A549 (cell line): ENCODE measurements at places on chromosomes 5 and 9.

GRCh38 chr5:72294473-72294872 lies 25.6 kb downstream of the MRPS27 start:
- no peak for DNase-seq

DNA sequence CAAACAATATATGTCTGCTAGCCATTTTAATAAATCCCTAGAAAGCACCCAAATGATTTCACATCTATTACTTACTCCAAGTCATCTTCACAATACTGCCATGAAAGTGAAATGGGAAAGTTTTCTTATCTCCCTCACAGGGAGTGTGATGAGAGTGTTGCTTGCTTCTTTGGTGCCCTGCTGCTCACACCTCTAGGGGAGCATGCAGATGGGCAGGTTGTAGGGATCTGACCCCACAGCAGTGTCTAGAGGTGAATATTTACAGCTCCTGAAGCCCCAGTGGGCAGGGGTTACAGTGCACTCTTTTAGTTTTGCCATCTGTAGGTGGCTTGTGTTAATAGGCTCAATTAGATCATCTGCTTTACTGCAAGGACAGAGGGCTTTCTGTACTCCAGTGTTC lies 173.2 kb downstream of the GABRG2 start:
- no peak for DNase-seq

- no peak for DNase-seq
These were observed 1.0 kb downstream of the FAM221B start for GRCh38 chr9:35827486-35827885.

GRCh38 chr9:132942541-132943182 lies 1.8 kb downstream of the TSC1 start:
- DNase-seq = no peak

- no peak for DNase-seq
These were observed 18.4 kb upstream of the ERCC6L2 start for GRCh38 chr9:95857124-95857523.

GRCh38 chr9:93112864-93113389 lies 16.9 kb downstream of the CARD19 start:
- no peak for DNase-seq

- DNase-seq = no peak
These were observed 61.2 kb upstream of the TAF11L2 start for GRCh38 chr5:17436761-17437221.

DNA sequence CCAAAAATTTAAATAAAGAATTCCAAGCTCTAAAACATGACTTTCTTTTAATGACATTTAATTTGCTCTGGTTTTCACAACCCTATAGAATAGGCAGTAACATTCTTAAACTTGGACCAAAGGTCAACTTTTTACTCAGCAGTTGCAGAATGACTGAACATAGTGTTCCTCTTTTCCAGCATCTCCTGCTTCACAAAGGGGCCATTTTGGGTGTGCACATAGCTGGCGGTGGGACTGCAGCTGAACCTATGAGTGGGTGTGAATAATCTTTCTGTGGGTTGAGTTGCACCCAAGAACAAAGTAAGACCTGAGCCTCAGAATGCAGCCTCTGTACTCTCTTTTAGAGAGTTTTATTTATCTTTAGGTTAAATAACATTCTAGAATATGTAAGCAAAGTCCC lies 96.9 kb upstream of the HAPLN1 start:
- DNase-seq = no peak

DNA sequence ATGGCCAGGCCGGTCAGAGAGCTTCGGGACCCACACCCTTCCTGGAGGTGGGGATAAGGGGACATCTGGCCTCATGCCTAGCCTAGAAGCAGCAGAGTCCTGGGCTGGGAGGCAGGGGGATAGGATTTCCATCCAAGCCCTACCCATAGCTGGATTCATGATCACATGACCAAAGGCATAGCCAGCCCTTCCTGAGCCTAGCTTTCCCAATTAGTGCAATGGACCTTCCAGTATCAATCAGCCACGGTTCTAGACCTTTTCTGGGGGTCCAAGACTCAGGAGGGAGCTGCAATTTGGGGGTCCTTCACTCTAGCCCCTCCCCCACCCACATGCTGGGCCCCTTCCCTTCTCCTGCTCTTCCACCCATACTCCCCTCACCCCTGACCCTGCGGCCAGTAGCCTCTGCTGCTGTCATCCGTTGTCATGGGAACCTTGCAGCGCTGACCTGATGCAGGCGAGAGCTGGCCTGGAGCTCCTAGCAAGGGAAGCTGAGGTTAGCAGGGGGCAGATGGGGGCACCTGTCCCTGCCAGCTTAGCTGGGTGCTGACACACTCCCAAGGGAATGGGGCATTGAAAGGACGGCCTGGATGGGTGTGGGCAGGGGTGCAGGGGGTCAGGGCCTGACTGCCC lies 44.6 kb downstream of the CXXC5 start:
- DNase-seq = no peak

GRCh38 chr9:92860867-92861266 lies 17.0 kb downstream of the ZNF484 start:
- DNase-seq = no peak

GRCh38 chr5:83179966-83180365 lies 102.6 kb downstream of the XRCC4 start:
- DNase-seq = no peak

DNA sequence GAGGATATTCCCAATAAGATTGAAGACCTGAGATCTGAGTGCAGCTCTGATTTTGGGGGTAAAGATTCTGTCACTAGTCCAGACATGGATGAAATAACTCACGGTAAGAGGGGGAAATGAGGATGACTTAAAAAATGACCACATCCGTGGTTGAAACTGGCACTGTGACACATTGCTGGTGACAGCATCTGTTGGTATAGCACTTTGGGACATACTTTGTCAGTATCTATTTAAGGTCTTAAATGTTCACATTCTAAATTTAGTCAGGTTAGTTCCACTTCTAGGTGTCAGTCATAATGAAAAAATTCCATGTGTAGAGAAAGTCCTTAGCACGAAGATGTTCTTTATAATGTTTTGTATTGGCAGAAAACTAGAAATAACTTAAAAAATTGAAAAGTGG lies 70.9 kb downstream of the GAPVD1 start:
- no peak for DNase-seq

- no peak for DNase-seq
These were observed 97.9 kb upstream of the MPDZ start for GRCh38 chr9:13377171-13377925.

DNA sequence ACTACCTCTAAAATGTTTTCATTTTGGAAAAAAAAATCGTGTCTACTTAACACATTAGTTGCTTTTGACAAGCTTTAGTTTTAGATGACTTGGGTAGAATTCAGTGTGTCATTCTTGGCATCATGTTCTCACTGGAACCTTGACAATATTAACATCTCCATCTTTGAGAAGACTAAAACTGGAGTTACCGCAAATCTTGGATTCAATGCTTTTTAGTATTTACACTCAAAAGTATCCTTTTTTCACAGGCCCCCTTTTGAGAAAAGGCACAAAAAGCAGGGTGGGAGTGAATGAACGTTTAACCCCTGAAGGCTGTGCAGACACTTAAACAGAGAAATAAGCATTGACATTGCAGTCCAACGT lies 549.1 kb downstream of the CSNK1G3 start:
- no peak for DNase-seq

DNA sequence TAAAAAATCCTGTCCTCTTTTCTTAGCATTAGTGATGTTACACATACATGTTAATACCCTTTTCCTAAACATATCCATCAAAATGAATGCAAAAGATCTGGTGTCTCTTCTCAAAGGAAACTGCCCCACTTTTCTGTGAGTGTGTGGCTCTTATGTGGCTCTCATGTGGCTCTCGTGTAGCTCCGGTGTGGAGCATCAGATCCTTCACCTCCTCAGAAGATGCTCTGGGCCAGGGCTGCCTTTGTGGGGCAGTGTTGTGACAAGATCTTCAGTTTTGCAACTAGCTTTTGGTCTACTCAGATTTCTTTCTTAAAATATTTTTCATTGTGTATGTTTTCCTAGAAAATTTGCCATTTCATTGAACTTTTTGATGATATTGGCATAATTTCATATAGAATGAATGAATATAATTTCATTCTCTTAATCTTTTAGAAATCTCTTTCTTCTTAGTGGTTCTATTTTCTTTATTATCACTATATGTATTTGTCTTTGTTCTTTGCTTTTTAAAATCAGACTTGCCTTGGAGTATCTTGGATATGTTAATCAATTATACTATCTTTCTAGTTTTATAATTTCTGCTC lies 19.4 kb downstream of the GARNL3 start:
- DNase-seq = peak; percentile 7

- no peak for DNase-seq
These were observed 33.8 kb upstream of the IL17B start for GRCh38 chr5:149412783-149413476.

DNA sequence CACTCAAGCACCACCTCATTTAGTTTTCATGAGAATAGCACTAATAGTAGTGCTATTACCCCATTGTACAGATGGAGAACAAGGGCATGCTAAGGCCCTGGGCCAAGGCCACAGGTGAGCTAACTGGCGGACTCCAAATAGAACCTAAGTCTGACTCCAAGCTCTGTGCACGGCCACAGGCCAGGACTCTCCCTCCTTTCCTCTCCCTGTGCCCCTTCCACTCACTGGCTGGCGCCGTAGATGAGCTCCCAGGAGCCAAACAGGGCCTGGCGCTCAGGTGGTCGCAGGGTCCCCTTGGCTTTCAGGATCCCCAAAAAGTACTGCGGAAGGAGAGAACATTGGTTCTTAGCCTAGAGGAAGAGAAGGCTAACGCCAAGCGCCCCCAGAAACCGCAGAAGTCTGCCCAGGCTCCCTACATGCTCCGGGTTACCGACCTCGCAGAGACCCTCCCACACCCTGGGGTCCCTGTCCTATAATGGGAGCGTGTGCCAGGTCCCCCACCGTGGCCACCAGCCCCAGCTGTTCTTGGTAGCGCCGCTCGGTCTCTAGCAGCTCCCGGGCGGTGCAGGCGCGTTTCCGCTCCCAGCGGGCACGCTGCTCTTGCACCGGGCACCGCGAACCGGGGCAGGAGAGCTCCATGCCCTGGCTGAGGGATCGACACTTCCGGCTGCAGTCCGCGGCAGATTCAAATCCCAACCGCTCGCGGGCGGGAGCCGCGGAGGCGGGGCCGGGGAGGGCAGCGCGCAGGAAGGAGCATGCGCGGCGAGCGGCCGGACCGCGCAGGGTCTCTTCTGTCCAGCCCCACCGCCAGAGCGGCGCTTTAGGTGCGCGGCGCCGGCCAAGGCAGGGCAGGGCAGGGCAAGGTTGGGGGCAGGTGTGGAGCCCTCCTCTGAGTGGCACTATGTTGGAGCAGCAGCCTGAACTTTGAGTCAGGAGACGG lies at the start of gene ARHGEF39:
Gene ARHGEF39 (minus strand): TSS at position 665 of the 940 bp plus-strand sequence. CDS start 26 bp downstream, at position 639.
- DNase-seq = peak; percentile 94

DNA sequence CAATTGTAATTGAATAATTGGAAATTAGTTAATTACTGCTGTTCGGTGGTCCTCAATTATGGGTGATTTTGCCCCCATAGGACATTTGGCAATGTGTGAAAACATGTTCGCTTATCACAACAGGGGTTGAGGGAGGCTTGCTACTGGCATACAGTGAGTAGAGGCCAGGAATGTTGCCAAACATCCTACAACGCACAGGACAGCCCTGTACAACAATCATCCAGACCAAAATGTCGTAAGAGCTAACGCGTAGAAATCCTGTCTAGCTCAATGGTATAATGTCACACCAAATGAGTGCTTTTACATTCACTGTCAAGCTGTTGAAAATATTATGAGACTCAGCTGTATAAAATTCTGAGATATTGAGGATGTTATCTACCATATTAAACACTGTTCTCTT lies 464.4 kb upstream of the TUSC1 start:
- DNase-seq = no peak
